ENCODE measurements at places on chromosomes 6 and 20.

DNA sequence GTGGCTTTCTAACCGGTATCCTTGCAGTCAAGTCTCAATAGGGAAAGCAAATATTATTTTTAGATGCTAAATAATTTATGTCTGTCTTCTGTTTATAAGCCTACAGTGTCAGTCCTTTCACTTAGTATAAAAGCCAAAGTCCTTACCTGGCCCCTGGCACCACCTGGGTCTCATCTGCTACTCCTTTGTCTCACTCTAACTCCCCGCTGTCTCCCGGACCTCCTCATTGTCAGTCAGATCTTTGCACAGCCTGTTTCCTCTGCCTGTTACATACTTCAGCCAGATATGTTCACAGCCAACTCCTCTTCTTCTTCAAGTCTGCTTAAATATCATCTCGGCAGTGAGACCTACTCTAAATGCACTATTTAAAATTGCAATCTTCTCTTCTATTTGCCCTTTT is 84.2 kb downstream of the THEMIS start:
- no peak for DNase-seq

DNA sequence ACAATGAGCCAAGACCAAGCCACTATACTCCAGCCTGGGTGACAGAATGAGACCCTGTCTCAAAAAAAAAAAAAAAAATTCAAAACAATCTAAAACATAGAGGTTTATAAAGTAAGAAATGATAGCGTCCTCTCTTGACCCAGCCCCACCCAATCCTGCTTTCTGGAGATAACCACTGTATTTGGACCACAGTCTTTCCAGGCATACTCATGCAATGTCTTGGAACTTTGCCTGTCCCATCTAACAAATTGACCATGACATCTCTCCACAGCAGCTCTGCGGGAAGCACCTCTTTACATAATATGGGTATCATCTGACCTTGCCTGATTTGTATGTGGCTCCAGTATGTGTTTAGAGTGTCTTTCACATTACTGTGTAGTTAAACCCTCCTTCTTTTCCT is 9.1 kb upstream of the SHLD1 start:
- no peak for DNase-seq

GRCh38 chr20:51966296-51966971 is 164.1 kb upstream of the SALL4 start:
- DNase-seq, result no peak

- DNase-seq, result peak; percentile 32
Observed at GRCh38 chr6:20924911-20925543, 390.8 kb downstream of the CDKAL1 start.

GRCh38 chr6:155126727-155127439 is 131.8 kb downstream of the TIAM2 start:
- no peak for DNase-seq

- DNase-seq, result no peak
Observed at GRCh38 chr6:142444881-142445301, 143.1 kb downstream of the ADGRG6 start.

- DNase-seq, result no peak
Observed at GRCh38 chr6:85285114-85285513, 164.8 kb upstream of the NT5E start.

DNA sequence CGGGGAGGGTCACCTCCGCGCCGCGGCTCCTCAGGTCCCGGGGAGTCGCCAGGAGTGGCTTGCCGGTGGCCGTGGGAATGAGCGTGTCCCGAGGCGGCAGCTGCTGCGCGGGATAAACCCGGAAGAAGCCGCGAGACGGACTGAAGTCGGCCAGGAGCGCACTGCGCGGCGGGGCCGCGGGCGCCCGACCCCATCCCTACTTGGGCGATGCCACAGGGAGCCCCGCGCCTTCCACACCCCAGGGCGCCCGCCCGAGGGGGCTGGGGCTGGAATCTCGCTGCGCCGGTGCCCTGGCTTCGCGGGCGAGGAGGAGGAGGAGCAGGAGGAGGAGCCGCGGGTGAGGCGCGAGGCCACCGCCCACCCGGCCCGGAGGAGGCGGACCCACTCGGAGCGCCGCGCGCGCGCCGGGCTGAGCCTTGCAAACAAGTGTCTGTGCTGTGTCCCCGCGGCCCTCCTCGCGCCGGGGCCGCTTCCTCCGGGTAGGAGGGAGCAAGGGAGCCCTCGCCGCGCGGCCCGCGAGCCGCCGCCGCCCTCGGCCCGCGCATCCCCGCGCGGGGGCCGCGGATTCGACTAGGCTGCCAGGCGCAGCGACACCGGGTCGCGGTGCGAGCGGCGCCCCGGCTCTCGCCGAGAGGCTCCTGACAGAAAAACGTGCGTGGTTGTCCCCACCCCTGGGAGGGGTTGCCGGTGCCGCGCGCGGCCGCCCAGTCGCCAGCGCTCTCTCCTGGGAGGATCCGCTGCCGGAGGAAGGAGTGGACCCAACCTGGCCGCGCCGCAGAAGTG is at the start of gene ZDHHC14:
Gene ZDHHC14, plus strand, starts transcription at position 412 of the 783 bp plus-strand sequence.
- DNase-seq, result peak; percentile 46

DNA sequence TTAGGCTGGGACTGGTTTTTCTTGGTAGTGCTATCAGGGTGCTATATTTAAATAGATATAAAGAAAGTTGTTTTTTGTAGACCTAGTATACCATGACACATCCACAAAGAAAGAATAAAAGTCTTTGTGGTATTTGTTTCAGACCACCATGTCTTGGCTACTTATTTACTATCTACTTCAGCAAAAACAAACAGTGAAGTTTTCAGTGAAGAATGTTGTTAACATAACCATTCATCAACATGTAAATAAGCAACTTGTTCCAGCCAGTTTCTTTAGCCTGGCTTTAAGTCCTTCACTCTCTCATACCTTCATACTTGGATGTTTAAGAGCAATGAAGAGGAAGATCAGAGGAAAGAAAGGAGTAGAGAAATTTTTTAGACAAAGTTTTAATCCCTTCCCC is 624.1 kb downstream of the CD109 start:
- DNase-seq, result no peak

DNA sequence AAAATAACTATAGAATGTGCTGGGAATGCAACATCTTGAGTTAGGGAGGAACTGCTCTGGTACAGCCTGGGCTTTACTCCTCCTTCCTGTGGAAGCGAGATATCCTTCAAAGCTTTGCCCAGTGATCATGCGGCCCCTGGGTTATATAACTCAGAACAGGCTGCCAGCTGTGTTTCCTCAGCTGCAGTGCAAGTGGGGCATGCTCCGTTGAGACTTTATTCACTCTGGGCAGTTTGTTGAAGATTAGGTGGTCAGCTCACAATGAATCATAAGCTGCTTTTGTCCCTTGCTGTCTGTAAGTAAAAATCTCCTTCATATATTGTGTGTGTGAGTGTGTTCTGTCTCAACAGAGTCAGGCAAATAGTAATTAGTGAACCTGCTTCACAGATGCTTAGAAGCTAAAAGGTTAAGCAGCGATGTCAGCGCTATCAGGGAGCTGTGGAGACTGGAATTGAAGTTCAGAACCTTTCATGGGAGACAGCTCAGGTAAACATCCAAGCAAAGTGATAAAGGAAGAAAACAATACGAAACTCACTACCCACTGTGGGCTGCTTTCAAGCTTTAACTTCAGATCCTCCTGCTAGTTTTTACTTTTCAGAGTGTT is 688.4 kb downstream of the HTR1B start:
- DNase-seq, result no peak

DNA sequence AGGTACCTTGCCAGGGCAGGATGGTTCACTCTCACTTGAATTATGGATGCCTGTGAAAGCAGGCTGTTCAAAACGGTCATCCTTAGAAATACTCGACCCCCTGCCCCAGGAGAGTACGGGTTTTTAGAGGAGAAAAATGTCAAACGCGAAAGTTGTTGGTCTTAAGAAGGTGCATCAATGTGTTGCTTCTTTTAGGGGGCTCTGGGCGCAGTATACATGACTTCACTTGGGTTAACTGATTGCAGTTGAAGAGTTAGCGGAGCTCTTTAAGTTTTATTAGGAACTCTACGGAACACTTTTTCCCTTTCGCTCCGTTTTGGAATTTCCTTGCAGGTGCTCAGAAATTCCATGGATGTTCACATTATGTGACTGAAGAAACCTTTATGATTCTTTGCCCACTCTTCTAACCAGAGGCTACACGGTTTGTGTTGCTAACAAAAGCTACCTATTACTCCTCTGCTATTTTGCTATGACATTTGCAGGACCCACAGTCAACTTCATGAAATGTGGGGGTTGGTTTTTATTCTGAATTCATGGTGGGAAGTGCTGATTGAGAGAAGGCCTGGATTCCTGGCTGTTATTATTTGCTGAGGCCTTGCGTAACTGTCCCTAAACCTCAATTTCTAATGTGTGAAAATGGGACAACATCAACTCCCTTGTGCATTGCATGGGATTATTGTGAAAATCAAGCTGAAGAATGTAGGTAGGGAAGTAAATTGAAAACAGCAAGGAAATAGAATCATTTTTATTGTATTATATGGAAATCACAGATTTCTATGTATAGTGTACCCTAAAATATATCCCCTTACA is 845 bp downstream of the ENPP1 start:
- DNase-seq, result no peak

- no peak for DNase-seq
Observed at GRCh38 chr6:11813606-11814005, 35.0 kb upstream of the ADTRP start.

GRCh38 chr6:118876814-118877213 is 17.1 kb upstream of the ASF1A start:
- DNase-seq, result no peak

GRCh38 chr20:48051794-48052474 is 266.7 kb upstream of the SULF2 start:
- DNase-seq, result peak; percentile 52

- no peak for DNase-seq
Observed at GRCh38 chr6:49558238-49558637, 7.8 kb downstream of the C6orf141 start.

DNA sequence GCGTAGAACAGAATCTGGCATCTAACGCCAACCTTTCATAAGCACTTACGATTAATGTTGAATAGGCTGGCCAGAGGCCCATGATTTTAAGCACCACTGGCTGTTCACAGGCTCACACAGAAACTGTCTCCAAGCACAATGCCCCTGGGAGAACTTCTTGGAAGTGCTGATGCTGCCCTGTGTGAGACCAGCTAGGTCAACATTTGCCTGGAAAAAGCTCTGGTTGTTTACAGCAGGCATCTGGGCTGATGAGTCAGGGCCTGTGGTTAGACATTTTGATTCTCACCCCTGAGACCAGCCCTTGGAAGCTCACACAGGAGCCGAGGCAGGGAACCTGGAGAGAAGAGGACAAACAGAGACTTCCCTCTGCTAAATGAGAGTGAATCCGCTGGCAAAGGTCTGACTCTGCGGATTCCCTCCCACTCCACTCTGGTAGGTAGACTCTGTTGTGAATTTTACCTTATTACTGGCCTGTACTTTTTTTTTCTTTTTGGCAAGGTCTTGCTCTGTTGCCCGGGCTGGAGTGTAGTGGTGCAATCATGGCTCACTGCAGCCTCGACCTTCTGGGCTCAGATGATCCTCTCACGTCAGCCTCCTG is 6.8 kb upstream of the SULF2 start:
- DNase-seq, result peak; percentile 92

- no peak for DNase-seq
Observed at GRCh38 chr20:9838035-9838377, 870 bp downstream of the PAK5 start.

GRCh38 chr20:61449057-61449609 is 197.1 kb downstream of the CDH4 start:
- DNase-seq, result no peak

- DNase-seq, result no peak
Observed at GRCh38 chr6:79465381-79465780, 71.8 kb downstream of the LCA5 start.

DNA sequence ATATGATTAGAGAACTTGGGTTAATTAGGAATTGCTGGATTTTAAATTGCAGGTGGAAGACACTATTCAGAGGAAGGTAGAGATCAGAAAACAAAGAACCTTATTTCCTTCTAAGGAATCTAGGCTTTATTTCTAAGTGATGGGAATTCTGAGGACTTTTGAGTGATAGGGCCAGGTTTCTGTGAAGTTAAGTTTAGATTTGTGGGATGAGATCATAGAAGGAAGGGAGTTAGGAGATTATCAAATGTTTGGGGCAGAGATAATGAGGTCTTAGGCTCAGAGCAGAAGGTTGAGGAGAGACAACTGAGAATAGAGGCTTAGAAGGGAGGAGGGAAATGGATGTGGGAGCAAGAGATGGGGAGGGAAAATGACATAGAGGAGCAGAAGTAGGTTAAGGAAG is 109.7 kb upstream of the MMS22L start:
- DNase-seq, result no peak

GRCh38 chr6:140833408-140833807 is 1299.3 kb upstream of the GJE1 start:
- DNase-seq, result no peak

- DNase-seq, result no peak
Observed at GRCh38 chr20:25565578-25566157, 19.7 kb downstream of the NINL start.

GRCh38 chr6:159031846-159032245 is 12.9 kb downstream of the TAGAP start:
- no peak for DNase-seq

DNA sequence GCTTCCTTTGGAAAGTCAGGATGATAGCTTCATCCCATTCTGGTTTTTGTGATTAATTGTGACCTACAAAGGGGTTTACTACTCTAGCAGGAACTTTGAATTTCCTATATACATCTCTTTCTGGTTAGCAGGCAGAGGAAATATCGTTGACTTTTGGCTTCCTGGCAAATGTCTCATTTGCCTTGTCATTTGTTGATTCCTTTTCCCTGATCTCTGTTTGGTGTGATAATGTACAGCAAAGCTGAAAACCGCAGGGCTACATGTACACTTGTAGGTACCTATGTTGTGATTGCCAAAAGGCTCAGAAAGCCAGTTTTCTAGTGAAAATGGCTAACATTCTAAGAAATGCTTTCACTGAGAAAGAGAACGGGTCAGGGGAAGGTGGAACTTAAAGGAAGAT is 44.3 kb downstream of the TOP1 start:
- no peak for DNase-seq

DNA sequence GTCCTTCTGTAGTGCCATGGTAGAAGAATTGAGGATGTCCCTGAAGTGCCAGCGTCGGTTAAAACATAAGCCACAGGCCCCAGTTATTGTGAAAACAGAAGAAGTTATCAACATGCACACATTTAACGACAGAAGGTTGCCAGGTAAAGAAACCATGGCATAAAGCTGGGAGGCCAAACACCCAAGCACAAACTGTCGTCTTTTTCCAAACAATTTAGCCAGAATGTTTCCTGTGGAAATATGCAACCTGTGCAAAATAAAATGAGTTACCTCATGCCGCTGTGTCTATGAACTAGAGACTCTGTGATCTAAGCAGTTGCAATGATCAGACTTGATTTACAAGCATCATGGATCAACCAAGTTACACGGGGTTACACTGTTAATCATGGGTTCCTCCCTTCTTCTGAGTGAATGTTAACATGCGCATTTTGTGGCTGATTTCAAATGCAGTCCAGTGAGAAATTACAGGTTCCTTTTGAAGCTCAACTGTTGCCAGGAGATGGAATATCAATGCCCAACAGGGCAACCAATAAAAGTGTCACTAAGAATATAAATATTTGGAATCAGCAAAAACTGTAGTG is 674.9 kb downstream of the GRIK2 start:
- no peak for DNase-seq

DNA sequence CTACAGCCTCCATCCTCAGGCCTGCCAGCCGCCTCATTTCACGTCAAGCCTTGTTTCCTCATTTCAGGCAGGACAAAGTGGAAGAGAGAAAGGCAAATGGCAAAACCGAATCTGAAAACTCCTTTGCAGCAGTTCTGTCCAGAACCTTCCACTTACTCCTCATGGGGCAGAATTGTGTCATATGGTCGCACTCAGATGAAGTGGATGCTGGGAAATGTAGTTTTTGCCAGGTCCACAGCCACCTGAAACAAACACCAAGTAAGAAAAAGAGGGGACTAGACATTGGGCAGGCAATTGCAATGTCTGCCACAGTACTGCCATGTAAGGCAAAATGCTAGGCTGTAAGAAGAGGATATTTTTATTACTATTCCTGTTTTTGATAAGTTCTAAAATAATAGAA is 44.9 kb downstream of the ISM1 start:
- no peak for DNase-seq
